ENCODE measurements at places on chromosomes 3 and 15.

DNA sequence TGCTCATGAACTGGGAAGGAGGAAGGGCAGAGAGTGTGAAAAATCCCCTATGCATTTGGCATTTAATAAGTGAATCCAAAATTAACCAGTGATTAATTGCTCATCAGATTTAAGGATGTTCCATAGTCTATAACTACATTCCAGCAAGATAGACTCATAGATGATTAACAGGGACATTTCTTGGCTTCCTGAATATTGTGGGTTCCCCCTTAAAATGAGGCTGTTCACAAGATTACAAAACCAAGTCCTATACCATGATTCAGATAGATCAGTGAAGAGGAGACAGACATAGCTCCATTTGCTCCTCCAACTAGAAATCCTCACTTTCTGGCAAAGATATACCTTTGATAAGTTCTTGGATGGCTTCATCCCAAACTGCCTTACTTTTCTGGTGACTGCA lies 15.4 kb downstream of the RASGRP1 start:
- DNase-seq, result no peak

DNA sequence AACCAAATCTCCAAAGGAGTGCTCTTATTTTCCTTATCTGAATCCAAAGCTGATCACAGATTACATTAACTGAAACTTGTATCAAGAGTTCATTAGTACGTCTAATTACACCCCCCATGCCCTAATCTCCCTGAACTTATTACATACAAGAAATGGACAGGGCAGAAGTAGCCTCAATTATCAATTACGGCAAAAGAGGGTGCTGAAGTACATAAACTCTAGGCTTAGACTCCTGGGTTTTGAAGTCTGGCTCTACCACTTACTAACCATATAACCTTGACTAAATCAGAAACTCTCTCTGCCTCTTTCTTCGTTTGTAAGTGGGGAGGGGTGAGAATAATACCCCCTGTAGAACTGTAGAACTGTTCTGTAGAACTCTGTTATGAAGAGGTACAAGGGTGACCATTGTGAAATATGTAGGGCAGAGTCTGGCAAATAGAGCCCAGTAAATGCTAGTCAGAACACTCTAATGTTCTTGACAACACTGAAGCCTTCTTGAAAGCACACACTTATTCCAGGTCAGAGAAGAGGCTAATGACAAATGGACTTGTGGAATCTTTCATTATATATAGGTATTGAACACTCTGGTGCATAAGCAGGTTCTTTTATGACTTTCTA lies 19.6 kb upstream of the OR5K4 start:
- DNase-seq, result no peak

DNA sequence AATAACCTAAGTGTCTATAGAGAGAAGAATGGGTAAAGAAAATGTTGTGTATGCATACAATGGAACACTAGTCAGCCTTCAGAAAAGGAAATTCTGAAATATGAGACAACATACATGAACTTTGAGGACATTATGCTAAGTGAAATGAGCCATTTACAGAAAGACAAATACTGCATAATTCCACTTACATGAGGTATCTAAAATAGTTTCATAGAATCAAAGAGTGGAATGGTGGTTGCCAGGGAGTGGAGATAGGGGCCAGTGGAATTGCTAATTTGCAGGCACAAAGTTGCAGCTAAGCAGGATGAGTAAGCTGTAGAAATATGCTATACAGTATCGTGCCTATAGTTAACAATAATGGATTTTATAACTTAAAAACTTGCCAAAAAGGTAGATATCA lies 779.6 kb upstream of the ARPP21 start:
- DNase-seq, result no peak

DNA sequence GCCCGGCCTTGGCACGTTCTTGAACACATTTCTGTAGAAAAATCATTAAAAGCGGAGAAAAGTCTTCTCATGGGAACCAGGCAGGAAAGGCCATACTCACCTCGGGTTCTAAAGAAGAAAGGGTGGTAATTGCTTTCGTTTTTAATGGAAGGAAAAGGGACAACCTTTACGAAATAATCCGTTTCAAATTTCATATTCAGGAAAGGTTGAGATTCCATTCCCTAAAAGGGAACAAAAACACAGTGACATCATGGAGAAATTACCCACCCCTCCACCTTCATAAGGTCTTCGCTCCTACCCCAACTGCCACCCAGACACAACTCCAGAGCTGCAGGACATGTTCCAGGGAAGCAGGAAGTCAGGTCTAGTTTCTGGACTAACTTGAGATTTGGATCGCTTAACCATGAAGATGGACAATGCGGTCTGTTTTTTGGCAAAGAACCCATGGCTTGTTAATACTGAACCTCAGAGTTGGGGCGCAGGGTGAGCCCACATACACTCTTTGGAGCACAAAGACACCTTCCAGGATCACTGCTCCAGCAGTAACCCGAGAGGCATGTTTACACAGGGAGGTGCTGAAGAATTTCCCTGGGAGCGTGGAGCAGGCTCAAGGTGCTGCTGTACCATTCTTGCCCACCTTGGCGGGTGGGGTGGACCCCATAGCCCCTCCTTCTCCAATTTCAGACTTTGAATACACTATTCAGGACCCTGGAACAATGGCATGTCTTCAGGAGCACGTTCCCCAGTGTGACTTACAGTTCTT lies 49.2 kb downstream of the SPATA12 start:
- no peak for DNase-seq
